ENCODE measurements at places on chromosomes 2 and 18.

GRCh38 chr18:34847408-34847807, 137.3 kb downstream of the DTNA start:
- DNase-seq, result no peak

- no peak for DNase-seq
Measured at GRCh38 chr2:130911482-130911881, 74.8 kb downstream of the ARHGEF4 start.

GRCh38 chr2:48112911-48113680, 206.8 kb upstream of the FBXO11 start:
- DNase-seq, result no peak

DNA sequence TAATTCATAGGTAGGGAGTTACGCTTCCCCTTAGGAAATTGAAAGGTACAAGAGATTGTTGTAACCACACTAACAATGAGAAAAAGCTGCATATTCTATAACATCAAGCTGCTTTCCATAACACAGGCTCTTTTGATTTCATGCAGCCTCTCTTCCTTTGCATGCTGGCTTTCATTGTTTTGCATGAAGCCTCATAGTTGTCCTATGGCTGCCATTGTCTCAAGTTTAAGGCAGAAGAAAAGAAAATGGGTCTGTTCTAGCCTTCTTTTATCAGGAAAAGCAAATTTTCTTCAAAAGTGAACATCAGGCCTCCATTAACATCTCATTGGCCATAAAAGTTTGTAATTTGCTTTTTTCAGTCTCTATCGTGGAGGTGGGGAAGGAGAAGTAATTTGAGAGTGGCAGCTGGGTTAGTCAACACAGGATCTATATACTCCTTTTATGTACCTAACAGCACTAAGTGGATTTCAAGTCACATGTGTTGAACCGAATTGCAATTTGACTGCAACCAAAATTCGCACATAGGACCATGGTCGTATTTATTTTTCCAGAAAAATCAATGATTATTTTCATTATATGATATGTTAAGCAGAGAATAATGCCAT, 248.5 kb upstream of the RND3 start:
- DNase-seq, result no peak

- DNase-seq, result no peak
Measured at GRCh38 chr2:135952891-135953290, 32.5 kb downstream of the DARS1 start.

- DNase-seq, result no peak
Measured at GRCh38 chr2:140275427-140275826, 1495.2 kb upstream of the NXPH2 start.

GRCh38 chr18:12839526-12840196, 44.4 kb downstream of the PTPN2 start:
- peak; percentile 53 for DNase-seq

- no peak for DNase-seq
Measured at GRCh38 chr2:17626986-17627385, 86.5 kb downstream of the VSNL1 start.

DNA sequence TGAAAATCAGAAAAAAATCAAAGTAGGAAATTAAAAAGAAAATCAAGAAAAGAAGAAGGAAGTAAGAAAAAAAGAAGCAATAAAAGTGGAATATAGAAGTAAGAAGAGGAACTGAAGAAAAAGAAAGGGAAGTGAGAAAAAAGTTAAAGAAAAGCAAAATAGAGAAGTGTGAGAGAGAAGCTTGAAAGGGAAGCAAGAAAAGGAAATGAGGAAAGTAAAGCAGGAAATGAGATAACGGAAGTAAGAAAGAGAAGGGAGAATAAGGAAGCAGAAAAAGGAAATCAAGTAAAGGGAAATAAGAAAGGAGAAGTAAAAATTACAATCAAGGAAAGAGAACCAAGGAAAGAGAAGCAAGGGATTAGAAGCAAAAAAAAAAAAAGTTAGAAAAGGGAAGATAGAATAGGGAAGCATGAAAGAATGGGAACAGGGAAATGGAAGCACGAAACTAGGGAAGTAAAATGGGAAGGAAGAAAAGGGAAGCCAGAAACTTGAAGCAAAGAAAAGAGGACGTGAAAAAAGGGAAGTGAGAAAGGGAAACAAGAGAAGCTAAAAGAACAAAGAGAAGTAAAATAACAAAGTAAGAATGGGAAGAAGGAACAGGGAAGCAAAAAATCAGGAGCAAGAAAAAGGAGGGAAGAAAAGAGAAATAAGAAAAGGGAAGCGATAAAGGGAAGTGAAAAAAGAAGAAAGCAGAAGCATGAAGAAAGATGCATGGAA, 243.3 kb upstream of the NCKAP5 start:
- DNase-seq, result no peak

DNA sequence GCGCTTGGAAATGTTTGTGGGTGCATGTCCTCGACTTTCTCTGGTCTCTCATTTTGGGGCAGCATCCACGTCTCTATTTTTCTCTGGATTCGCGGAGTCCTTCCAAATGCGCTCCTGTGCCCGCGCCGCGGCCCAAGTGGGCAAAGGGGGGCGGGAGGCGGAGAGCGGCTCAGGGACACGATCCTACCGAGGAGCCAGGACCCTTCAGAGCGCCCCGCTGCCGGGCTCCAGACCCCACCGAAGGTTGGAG, 990 bp downstream of the EPAS1 start:
- DNase-seq, result no peak

GRCh38 chr18:59376351-59376935, 17.4 kb upstream of the LMAN1 start:
- no peak for DNase-seq

GRCh38 chr2:194363295-194363694, 1293.7 kb upstream of the SLC39A10 start:
- no peak for DNase-seq

GRCh38 chr18:53887447-53887846, 337.0 kb downstream of the MBD2 start:
- no peak for DNase-seq

- DNase-seq, result no peak
Measured at GRCh38 chr2:17717666-17718065, 35.9 kb downstream of the SMC6 start.
